Kidney tubule cell (primary cell): ENCODE measurements at places on chromosomes 2 and 18.

DNA sequence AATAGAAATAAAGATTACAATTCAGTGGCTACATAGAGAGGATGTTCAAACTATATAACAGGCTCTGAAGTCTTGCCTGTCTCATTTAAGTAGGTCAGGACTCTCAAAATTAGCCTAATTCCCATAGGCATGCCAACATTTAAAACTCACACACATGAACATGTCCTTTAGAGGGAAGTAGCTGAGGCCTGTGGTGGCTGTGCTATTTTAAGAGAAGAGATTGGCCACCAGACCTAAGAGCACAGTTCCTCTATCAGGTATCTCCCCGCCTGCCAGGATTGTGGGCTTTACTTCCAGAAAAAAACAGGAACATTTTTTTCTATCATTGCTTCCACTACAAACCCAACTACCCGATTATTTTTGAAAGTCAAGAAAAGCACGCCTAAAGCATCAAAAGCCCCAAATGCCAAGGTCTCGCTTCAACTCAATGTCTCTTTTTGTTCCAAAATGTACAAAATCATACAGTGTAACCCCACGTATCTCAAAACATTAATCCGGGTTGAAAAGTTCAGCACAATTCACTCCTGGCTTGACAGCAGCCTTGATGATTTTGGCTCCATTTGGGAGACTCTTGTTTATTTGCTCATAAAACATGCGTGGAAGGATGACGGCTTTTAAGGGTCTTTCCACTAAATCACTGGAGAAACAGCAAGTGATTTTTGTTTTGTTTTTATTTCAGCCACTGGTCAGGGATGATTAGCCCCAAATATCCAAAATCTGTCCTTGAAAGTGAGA, 15.3 kb downstream of the FHL2 start:
- no peak for DNase-seq

DNA sequence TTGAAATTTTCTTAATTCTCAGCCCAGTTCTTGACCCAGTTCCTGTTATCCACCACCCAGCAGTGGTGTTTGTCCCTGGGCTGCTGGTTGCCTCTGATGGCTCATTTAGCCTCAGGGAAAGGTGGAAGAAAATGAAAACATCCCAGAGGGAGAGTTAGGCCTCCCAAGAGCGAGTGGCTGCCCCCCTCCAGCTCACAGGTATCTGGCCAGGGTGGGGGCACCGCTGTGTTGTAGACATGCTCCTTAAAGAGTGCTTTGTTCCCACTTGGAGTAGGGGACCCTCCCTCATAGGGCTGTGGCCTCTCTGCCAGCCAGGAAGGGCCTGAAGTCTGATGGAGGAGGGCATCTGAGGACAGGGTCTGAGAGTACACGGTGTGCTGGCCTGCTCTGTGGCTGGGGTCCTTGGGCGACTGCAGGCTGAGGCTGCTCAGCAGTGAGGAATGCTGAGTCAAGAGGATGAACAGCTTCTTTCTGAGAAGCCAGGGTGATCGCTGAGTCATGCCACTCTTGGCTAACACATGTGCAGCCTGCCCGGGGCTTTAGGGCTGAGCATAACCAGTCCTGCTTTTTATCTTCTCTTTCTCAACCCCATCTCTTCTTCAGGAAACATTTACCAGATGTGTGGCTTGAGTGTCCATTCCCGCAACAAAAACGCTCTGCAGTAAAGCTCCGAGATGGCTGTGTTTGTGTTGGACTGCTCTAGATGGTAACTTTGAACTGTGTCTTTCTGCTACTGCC, 72.3 kb downstream of the IL1R2 start:
- DNase-seq = peak; percentile 94

DNA sequence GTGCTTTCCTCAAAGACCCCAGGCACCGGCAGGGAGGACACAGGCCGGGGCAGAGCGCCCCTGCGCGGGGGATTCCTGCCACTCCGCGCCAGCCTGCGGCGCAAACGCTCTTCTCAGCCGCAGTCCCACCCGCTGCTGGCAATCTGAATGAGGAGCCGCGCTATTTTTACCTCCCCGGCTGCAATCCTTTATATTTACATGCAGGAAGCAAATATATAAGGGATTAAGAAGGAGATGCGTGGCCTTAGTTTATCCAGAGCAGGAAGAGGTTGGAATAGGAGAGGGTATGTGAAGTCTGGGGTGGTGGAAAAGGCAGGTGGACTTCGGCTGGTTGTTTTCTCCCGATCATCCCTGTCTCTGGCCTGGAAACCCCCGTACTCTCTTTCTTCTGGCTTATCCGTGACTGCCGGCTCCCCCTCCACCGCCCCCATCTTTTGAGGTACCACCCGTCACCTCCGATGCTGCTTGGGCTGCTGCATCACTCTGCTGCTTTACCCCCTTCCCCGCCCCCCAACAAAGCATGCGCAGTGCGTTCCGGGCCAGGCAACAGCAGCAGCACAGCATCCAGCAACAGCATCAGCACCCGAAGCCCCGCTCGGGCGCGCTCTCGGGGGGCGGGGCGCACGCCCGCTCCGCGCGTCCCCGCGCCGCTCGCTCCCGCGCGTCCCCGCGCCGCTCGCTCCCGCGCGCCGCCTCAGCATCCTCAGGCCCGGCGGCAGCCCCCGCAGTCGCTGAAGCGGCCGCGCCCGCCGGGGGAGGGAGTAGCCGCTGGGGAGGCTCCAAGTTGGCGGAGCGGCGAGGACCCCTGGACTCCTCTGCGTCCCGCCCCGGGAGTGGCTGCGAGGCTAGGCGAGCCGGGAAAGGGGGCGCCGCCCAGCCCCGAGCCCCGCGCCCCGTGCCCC, at the start of gene ADAM23:
ADAM23 (plus strand) TSS at position 700 of the 902 bp plus-strand sequence. CDS start 335 bp downstream, outside the sequence.
- DNase-seq = peak; percentile 3

GRCh38 chr2:9391961-9392720, 31.2 kb downstream of the ITGB1BP1 start:
- no peak for DNase-seq
